ENCODE measurements at places on chromosomes 13 and 19.

GRCh38 chr19:56476651-56477428 is at the start of gene ZNF667:
Gene ZNF667 (minus strand): TSS chr19:56477345. CDS start chr19:56462370, 14,975 bp downstream.
- DNase-seq, result peak; percentile 78

GRCh38 chr13:36412736-36413135 is 19.6 kb upstream of the CCNA1 start:
- DNase-seq, result no peak

GRCh38 chr13:62839338-62839737 is 1423.7 kb upstream of the PCDH20 start:
- no peak for DNase-seq

DNA sequence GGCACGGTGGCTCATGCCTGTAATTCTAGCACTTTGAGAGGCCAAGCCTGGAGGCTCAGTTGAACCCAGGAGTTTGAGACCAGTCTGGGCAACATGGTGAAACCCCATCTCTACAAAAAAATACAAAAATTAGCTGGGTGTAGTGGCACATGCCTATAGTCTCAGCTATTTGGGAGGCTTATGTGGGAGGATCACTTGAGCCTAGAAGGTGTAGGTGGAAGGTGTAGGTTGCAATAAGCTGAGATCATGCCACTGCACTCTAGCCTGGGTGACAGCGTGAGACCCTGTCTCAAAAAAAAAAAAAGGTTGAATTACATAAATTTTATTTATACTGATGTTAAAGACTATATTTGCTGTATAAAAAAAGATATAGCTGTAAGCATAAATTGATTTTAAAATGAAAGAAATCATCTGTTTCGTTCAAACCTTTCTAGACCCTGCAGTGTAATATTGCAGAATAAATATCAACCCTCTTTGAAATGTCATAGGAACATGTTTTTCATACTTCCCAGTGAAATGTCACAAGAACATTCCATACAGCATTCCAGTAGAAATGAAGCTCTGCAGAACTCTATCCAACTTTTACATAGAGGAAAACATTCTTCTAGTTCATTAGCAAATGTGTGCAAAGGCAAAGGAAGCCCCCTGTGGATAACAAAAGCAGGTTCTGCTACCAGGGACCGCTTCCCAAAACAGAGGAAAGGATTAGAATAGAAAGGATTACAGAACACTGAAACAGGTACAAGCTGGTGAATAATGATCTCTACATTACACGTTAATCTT is 76.0 kb downstream of the CAB39L start:
- no peak for DNase-seq

DNA sequence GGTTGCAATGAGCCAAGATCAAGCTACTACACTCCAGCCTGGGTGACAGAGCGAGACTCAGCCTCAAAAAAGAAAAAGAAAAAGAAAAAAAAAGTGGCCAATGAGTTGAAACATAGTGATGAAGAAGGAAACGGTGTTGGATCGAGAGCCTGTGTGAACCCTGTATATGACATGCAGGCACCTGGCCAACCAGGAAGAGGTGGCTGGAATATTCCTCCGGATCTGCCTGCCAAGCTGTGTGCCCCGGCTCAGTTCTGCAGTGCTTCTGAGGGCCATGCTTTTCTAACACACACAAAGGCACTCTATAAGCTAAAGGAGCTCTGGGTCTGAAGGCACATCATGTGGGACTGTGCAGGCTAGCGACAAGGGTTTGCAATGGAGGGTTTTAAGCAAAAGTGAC is 3.7 kb upstream of the ZNF444 start:
- no peak for DNase-seq

DNA sequence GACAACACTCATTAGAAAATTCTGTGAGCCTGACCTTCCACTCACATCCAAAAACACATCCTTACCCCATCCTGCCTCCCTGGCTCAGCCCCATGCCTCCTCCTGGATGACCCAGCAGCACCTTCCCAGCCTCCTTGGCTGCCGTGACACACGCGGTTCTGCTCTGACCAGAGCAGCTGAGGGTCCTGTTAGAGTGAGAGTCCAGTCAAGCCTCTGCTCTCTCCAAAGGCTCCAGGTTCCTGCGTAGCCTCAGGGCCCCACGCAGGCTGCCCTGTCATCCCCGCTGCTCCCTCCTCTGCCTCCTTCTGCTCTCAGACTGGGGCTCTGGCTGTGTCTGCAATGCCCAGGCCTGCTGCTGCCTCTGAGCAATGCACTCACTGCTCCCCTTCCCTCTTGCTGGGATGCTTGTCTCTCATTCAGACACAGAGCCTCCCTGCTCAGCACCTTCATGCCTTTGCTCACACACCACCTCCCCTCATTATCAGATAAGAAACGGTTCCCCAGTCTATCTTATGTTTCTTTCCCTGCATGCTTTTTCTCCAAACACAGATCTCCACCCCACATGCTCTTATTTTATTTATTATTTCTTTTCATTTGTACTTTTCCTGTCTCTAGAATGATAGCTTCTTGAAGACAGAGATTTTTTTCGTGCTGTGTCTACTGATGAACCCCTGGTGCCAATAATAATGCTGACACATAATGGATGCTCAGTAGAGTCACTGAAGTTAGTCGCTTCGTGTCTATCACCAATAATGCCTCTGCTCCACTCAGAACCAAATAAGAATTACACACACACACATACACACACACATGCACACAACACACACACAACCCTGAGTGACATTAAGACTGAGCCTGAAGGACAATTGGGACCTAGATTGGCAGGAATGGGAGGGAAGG is 10.2 kb upstream of the SIGLEC6 start:
- no peak for DNase-seq

DNA sequence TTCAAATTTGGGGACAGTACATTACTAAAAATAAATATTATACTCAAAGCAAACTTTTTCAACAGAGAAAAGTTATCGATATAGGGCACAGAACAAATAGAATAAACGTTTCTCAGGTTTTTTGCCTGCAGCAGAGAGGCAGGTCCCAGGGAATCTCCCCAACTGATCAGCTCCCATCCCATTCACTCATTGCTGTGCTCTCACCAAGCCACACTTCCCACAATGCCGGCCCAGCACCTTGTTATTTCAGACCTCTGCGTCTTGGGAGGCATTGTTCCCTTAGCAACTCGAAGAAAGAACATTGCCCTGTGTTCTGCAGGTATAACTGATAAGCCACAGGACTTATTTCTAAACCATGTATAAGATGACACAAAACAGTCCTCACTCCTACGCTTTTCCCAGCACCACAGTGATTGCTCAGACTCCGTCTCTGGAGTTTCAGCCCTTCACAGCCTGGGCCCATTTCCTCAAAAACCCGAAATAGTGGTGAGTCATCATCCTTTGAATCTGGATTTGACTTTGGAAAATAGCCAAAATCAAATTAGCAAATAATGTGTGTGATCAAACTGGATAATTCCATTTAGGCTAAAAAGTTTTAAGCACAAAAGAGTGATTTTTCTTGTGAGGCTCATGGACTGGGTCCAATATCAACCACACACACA is 100.4 kb downstream of the DCLK1 start:
- DNase-seq, result no peak

All from retina (tissue), 1 donor.